Activated T-cell treated with anti-CD3 and anti-CD28 coated beads, Interleukin-2, amount 50 U/mL, for 72 hours (primary cell): ENCODE measurements at places on chromosomes 11 and 22.

GRCh38 chr11:3222003-3222855, 3.6 kb upstream of the MRGPRG start:
- no peak for DNase-seq

DNA sequence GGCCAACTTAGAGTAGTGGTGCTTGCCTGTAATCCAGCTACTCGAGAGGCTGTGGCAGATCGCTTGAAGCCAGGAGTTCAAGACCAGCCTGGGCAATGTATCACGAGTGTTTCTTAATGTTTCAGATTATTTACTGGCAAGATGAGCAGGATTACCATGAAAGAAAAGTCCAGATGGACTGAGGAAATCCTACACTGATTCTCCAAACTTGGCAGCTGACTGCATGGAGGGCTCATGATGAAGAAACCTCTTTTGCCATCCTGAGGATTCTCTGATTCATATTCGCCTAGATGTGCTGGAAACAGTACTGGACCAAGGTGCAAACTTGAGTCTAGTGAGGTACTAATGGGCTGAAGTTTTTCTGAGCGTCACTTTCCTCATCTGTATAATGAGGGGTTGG, 2.8 kb upstream of the SIDT2 start:
- no peak for DNase-seq

- no peak for DNase-seq
These were observed 51.3 kb upstream of the LARGE1 start for GRCh38 chr22:33971561-33971961.

GRCh38 chr11:112467721-112468120, 207.1 kb upstream of the PLET1 start:
- no peak for DNase-seq
